ENCODE measurements at places on chromosomes 2 and 18. TPM values are rescaled to one million over a fixed set of nuclear protein-coding genes. Genes with fewer than 3 reads are reported as not detected.

The GPR35 gene
- total RNA-seq, result 71.2 TPM

The TMEM182 gene
- total RNA-seq, result 4.9 TPM

The CPLX4 gene
- total RNA-seq, result not detected

The CRIM1 gene
- total RNA-seq, result 153 TPM

The PKDCC gene
- 128 TPM for total RNA-seq

Measured in mucosa of gallbladder (tissue), 1 donor.